ENCODE measurements at places on chromosomes 7 and 10.
A peak's percentile ranks its signal among the peaks of the same experiment; 100 is the strongest.

GRCh38 chr10:120850911-120851865 lies at the start of gene WDR11:
TSS of gene WDR11 (plus strand) at chr10:120851362. CDS start at chr10:120851421, 59 bp downstream.
- peak; percentile 43 for DNase-seq

DNA sequence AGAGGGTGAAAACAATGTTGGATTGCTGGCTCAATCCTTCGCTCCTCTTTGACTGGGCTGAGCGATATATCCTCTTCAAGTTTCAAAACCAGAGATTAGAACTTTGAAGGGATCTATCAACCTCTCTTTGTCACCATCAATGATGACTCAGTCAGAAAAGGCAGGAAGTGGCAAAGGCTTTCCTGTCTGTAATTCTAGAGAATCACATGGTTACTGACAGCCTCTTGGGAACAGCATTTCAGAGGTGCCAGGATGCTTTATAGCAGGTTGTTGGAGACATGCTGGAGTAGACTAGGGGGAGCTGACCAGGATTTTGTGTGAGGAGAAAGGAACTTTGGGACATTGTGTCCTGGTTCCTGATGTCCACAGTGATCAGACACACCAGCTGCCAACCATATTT lies 81.3 kb downstream of the PRKCQ start:
- DNase-seq = peak; percentile 55

DNA sequence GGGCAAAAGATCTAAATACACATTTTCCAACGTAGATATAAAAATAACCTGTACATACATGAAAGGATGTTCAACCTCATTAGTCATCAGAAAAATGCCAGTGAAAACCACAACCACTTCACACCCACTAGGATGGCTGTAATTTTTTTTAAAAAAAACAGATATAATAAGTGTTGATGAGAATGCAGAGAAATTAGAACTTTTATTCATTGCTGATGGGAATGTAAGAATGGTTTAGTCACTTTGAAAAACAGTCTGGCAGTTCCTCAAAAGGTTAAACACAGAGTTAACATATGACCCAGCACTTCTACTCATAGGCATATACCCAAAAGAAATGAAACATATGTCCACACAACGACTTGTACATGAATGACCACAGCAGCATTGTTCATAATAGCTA lies 32.3 kb upstream of the PRKCQ start:
- DNase-seq = no peak

DNA sequence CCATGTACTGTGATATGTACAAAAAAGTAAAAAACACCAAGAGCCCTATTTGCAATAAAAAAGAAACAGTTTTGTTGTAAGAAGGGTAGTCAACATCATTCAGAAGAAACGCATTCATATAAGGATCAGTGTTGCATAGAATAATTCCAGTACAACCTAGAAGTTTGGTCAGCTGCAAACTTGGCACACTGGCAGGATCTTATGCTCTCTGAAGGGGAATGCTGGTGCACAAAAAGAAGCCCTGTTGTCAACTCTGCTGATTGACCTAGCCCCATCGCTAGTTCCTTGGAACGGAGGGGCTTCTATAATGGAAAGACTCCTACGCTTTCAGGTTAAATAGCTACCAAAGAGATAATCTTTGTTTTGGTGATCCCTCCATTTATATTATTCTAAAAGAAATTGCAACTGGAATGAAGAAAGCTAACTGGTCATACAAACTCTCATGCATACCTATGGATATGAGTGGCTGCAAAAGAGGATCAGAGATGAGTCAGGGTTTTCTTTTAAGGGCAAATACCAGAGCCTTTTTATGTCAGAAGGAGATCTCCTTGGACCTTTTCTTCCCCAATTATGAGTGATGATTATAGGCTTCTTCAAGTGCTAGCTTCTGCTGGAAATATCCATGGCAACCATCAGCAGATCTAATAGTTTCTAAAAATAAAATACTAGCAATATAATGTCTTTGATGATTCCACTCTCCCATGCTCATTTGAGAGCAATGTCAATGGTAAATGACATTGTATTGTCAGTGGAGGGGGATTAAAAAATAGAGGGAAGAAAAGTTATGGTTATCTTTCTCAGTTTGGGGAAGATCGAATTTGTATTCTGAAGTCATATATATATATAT lies 312.4 kb upstream of the CACNA2D1 start:
- DNase-seq = no peak

DNA sequence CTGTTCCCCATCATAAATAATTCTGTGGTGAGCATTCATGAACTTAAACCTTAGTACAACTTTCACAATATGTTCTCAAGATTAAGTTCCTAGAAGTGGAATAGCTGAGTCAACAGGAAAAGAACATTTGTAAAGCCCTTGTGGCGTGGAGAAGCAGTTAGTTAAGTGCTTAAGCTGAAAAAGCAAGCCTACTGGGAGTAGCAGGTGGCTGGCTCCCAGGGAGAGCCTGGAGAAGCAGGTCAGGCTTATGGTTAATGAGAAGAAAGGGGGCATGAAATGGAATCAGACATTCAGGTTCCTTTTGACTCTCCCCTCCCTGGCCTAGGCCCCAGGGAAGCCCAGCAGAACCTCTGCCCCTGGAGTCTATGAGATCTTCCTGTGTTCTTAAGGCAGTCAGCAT lies 35.3 kb downstream of the VSTM4 start:
- DNase-seq = no peak

DNA sequence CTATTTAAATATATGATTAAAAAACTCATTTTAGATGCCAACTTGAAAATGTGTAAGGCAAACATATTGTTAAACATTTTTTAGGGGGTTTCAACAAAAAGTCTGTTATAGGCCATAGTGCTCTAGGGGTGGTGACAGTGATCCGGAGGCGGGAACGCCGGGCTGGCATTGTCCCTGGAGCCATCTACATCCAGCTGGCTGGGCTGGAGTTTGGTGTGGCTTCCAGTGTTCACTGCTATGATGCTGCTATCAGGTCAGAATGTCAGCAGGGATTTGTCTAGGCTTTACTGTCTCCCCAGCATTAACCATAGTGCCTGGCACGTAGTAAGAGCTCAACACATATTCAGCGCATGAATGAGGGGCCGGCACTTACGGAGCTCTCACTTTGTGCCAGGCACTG lies 1.9 kb upstream of the SLC18A2 start:
- no peak for DNase-seq

- no peak for DNase-seq
These were observed 8.4 kb downstream of the AGAP3 start for GRCh38 chr7:151094675-151095074.

DNA sequence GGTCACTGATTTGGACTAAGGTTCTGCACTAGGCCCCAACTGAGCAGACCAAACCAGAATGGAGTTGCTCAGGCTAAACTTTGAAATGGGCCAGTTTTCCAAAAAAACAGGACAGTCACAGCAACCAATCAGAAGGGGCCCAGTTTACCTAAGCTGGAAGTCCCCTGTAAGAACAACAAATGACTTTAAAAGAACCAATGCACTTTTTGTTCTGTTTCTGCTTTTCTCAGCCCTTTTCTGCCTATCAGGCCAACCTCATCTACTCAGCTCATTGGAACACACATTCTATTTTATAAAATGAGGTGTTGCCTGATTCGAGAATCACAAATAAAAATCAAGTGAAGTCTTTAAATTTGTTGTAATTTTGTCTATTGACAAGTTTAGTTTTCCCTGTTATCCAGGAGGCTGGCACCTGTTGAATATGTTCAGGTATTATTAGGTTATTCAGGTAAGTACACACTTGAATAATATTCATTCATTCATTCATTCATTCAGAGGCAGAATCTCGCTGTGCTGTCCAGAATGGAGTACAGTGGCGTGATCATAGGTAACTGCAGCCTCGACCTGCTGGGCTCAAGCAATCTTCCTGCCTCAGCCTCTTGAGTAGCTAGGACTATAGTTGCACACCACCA lies 168.7 kb downstream of the TAX1BP1 start:
- no peak for DNase-seq

GRCh38 chr10:127441350-127442219 lies 107.5 kb upstream of the NPS start:
- no peak for DNase-seq

GRCh38 chr10:133400624-133401424 lies 6.9 kb downstream of the MTG1 start:
- no peak for DNase-seq

DNA sequence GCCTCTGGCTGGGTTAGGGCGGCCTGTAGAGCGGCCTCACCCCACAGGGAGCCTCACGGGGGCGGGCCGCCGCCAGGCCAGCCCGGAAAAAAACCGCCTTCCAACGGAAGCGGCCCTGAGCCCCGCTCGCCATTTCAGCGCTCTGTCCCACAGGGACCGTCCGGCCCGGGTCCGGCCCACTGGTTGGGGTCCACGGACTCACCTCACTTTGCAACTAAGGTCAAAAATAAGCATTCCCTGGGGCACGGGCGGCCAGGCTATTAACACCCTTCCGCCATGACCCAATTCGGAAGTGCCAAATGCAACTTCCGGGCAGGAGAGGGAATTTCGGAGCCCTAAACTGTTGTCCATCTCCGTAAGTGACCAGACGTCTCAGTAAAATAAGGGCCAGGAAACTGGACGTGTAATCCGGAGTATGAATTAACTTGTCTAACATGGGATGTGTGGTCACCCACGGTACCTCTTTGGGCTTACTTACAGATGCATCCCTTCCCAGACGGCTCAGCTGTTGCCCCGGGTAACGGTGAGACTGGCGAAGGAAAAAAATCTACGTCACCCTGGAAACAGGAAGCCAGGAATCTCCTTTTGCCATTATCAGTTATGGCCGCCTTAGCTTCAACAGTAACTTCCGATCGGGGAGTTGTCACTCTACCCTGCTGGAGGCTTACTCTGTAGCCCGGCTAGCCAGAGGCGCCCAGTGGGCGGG lies at the start of gene BBIP1:
BBIP1 (minus strand) TSS at position 538 of the 706 bp plus-strand sequence. CDS start 1,023 bp downstream, outside the sequence.
- no peak for DNase-seq

DNA sequence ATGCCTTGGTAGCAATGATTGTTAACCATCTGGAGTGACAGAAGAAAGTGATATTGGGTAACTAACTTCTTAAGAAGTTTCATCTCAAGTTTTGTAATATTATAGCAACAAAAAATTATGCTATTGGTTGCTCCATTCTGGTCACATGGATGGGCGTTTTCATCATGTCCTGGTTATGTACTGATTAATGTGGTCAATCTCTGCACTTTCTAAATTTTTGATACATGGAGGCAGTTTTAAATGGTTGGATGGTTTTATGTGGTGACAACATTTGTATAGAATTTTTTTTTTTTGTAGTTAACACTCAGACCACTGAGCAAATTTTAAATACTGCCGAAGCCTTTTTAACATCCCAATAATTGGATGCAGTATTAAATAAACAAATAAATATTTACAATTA lies 55.2 kb upstream of the CCAR1 start:
- DNase-seq = no peak

DNA sequence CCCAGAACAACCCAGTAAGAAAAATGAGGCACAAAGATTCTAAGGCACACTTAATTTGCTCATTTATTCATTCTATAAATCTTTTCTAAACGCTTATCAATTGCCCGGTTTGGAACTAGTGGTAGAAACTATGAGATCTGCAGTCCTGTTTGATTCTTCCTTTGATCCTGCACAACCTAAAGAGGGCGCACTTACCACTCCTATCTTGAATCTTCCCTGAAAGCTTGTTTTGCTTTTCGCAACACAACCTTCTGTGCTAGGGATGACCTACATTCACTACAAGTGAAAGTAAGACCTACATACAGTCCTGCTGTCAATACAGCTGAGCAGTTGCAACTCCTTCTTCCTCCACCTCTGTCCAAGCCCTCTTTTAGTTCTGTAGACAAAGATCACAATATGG lies 12.6 kb upstream of the ARL4A start:
- DNase-seq = peak; percentile 27

GRCh38 chr7:141820067-141820466 lies 21.2 kb downstream of the PRSS37 start:
- no peak for DNase-seq

GRCh38 chr7:151672716-151673115 lies 153.0 kb upstream of the RHEB start:
- no peak for DNase-seq

- no peak for DNase-seq
These were observed 19.4 kb upstream of the LRRN3 start for GRCh38 chr7:111071556-111071955.

DNA sequence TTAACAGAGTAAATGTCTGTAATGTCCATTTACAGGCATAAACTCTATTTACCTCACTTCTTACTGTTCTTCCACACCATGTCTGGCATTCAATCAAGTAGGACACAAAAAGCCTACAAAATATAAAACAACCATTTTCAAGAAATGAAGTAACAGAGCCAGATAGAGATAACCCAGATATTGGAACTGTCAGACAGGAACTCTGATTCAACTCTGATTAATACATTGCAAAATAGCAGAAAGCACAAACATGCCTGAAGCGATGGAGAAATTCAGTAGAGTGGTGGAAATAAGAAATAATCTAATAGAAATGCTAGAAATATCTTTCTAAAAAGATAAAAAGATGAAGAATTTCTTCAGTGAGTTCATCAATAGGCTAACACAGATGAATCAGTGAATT lies 964.4 kb downstream of the PCDH15 start:
- no peak for DNase-seq

- DNase-seq = no peak
These were observed 41.2 kb downstream of the ADCYAP1R1 start for GRCh38 chr7:31093282-31093681.

- no peak for DNase-seq
These were observed 4.4 kb downstream of the MRLN start for GRCh38 chr10:59748834-59749233.

GRCh38 chr10:88840881-88841280 lies 10.8 kb downstream of the ANKRD22 start:
- no peak for DNase-seq

- no peak for DNase-seq
These were observed 57.8 kb downstream of the SYPL1 start for GRCh38 chr7:106054156-106054910.

GRCh38 chr10:12801214-12802087 lies 200.1 kb downstream of the CCDC3 start:
- DNase-seq = no peak

DNA sequence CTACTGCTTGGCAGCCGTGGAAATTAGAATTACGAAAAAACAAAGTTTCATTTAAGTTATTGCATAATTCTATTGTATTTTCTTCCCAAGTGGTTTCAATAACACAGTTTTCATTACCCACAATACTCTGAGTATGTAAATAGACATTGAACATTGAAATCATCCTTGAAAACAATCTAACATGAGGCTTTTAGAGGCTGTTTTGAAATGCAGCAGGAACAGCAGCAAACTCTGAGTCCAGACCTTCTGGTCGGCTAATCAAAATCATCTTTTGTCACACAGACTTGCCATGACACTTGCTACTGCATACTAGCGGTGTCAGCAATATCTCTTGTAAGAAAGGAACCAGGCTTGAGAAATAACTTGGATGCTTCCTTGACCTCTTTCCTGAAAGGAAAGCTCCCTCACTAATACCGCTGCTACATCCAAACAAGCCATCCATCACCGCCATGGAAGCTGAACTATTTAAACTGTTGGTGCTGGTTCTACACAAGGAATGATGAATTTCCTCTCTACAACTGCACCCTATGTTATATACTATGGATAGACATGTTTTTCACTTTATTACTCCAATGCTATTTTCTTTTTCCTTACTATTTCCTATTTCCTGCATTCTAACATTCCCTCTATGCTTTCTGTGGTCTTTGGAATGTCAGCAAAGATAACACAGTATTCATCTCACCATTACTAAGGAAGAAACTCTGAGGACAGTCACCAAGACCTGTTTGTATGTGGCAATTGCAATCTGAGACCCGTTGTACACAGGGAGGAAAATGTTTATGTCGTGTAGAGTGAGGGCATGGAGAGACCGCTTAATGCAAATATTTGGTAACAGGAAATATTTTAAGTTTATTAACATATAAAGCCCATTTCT lies 130.8 kb downstream of the ITGA8 start:
- DNase-seq = no peak
